ENCODE measurements at places on chromosomes 6 and 20. TPM values are rescaled to one million over a fixed set of nuclear protein-coding genes. Genes with fewer than 3 reads are reported as not detected.

Gene LY6G6D
- total RNA-seq: not detected

Gene RIMS4
- total RNA-seq: 10.9 TPM

Gene ACTL10
- total RNA-seq: not detected

Gene TMEM74B
- not detected for total RNA-seq

Gene LTB
- total RNA-seq: 0.51 TPM

Gene GSTA3
- total RNA-seq: not detected

Gene KIAA0408
- total RNA-seq: not detected

Gene SOX4
- total RNA-seq: 0.17 TPM

Gene TOX2
- total RNA-seq: 0.18 TPM

Gene VSX1
- not detected for total RNA-seq

Gene AFDN
- total RNA-seq: 13.8 TPM

Gene TBCC
- 73.2 TPM for total RNA-seq

Gene CGA
- total RNA-seq: not detected

Gene MTFR2
- 6.0 TPM for total RNA-seq

Measured in G401 (cell line).